ENCODE measurements at places on chromosomes 3 and 15.
A peak's percentile ranks its signal among the peaks of the same experiment; 100 is the strongest.

GRCh38 chr3:57890874-57891273, 117.3 kb upstream of the FLNB start:
- no peak for DNase-seq

- no peak for DNase-seq
Measured at GRCh38 chr3:155889952-155890351, 19.5 kb downstream of the GMPS start.

GRCh38 chr3:3068358-3068881, 41.8 kb downstream of the IL5RA start:
- DNase-seq, result no peak

- DNase-seq, result no peak
Measured at GRCh38 chr3:30655187-30655812, 48.9 kb downstream of the TGFBR2 start.

DNA sequence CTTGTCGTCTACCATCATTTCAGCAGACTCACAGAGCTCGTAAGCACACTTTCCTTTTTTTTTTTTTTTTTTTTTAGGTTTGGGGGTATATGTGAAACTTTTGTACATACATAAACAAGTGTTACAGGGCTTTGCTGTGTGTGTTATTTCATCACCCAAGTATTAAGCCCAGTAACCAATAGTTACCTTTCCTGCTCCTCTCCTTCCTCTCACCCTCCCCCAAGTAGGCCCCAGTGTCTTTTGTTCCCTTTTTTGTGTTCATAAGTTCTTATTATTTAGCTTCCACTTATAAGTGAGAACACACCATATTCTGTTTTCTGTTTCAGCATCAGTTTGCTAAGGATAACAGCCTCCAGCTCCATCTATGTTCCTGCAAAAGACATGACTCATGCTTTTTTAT, 746.8 kb downstream of the GRM7 start:
- no peak for DNase-seq

DNA sequence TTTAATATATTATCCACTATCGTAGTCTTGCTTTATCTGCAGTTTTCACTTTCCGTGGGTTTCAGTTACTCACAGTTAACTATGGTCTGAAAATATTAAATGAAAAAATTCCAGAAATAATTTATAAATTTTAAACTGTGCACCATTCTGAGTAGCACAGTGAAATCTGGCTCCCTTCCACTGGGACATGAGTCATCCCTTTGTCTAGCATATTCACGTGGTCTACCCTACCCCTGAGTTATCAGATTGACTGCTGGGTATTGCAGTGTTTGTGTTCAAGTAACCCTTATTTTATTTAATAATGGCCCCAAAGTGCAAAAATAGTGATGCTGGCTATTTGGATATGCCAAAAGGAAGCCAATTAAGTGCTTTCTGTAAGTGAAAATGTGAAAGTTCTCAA, 539.5 kb upstream of the AGTR1 start:
- no peak for DNase-seq

- DNase-seq, result no peak
Measured at GRCh38 chr3:186921578-186921977, 8.7 kb upstream of the ST6GAL1 start.

GRCh38 chr3:160099834-160100233, 111.2 kb downstream of the IL12A start:
- DNase-seq, result no peak

DNA sequence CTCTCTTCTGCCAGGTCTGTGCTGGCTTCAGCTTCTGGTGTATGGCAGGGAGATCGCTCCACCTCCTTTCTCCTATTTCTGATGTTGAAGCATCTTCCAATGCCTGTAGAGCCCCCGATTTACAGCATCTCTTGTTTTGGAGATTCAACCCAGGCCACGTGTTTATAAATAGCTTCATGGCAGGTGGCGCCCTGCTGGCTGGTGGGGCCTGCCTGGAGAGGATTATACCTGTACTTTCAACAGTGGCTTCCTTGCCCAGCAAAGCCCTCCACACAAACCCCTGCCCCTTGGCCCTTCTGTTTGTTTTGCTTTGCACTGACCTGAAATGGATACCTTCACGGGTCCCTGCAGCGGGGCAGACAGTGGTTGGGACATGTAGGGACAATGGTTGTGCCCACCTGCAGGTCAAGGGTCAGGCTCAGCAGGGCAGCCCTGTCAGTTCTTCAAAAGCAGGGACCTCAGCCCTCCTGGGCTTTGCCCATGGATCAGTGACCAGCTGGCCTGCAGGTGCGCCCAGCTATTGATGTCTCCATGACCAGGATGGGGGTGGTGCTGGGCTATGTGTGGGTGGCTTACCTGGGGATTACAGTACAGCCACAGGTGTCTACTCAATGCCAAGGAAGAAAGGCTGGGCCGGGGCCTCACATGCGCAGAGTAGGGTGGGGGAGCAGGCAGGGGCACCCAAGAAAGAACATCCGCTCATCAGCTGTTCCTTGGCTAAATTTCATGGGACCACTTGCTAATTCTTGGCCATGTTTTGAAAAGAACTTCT, 112.7 kb upstream of the PRR23C start:
- DNase-seq, result no peak

- no peak for DNase-seq
Measured at GRCh38 chr3:63980830-63981498, 42.3 kb downstream of the PSMD6 start.

DNA sequence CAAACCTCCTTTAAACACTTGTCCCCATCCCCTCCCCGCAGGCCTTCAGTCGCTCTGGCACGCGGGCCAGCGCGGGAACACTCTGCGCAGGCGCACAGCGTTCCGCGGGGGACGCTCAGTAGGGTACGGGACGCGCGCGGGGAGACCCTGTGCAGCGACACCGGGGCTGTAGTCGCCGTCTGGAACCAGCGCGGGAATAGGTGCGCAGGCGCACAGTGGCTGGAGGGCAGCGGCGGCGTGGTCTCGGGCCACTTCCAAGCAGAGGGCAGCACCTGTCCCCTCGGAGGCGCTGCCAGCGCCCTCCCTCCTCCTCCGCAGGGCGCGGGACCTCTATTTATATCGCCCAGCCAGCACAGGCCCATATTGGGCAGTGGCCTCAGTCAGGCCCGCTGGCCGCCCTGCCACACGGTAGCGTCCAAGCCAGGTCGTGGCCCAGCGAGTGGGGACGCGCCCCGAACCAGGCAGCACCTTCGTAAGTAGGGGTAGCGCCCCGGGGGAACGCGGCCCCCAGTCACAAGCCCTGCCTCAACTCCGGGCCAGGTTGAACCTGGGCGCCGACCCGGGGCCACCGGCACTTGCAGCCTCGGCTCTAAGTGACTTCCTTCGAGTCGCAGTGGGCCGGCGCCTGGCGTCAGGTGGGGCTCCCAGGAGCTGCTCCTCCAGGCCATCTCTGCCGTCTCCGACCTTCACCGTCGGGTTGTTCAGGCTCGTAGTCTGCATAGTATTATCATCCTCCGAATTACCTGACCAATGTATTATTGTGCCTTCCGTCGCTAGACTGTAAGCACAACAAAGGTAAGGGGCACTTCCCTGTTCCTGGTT, at the start of gene KBTBD12:
KBTBD12 (plus strand) TSS at position 118 of the 822 bp plus-strand sequence. CDS start 7,830 bp downstream, outside the sequence.
- DNase-seq, result peak; percentile 89

- no peak for DNase-seq
Measured at GRCh38 chr3:80750637-80751036, 982.8 kb upstream of the ROBO1 start.

DNA sequence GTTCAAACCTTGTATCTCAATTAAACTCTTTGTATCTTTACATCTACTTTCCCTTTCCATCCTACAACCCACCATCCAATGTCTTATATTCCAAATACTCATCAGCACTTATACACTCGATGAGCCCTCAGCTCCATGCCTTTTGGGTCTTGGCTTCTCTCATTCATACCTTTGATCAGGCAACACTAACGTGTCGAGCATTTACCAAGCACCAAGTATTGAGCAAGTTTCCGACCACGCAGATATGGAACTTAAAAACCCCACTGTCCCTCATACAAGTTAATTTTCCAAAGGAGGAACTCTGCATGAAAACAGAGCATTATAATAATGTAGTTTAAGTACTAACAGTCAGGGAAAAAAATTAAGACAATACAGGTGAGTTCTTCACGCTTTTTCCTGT, 102.8 kb downstream of the IL1RAP start:
- DNase-seq, result no peak

- DNase-seq, result no peak
Measured at GRCh38 chr3:197189623-197190022, 108.8 kb downstream of the DLG1 start.

- DNase-seq, result no peak
Measured at GRCh38 chr3:179266701-179267211, 15.8 kb upstream of the KCNMB3 start.

GRCh38 chr3:139561959-139562676, 22.6 kb upstream of the RBP1 start:
- no peak for DNase-seq

DNA sequence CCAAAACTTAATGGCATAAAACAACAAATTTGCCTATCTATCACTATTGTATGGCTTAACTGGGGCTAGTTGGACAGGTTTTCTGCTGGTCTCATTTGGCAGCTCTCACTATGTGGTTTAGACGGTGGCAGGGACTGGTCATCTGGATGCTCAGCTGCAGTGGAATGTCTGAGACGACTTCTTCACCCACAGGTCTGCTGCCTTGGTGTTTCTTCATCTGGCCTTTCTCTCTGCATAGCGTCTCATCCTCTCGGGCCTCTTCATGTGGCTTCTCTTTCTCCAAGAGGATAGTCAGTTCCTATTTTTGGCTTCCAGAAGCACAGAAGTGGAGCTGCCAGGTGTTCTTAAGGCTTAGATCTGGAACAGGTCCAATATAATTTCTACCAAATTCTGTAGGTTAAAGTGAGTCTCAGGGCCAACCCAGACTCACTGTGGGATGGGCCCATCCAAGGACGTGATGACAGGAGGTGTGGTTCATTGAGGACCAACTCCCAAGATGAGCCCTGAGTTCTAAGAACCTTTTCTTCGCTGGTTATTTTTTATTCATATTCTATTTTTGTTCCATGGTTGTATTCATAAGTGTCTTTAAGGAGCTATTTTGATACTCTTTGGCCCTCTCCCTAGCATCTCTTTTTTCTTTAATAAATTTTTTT, 18.6 kb downstream of the UBE2Q2 start:
- DNase-seq, result no peak

- DNase-seq, result no peak
Measured at GRCh38 chr15:31481142-31481541, 154.5 kb downstream of the KLF13 start.

- DNase-seq, result no peak
Measured at GRCh38 chr15:75182187-75183131, 19.2 kb upstream of the C15orf39 start.

- no peak for DNase-seq
Measured at GRCh38 chr3:88195951-88196434, 46.2 kb downstream of the C3orf38 start.

GRCh38 chr3:69282181-69282580, 103.7 kb downstream of the FRMD4B start:
- no peak for DNase-seq

- DNase-seq, result no peak
Measured at GRCh38 chr15:81146006-81146405, 11.9 kb downstream of the CFAP161 start.

DNA sequence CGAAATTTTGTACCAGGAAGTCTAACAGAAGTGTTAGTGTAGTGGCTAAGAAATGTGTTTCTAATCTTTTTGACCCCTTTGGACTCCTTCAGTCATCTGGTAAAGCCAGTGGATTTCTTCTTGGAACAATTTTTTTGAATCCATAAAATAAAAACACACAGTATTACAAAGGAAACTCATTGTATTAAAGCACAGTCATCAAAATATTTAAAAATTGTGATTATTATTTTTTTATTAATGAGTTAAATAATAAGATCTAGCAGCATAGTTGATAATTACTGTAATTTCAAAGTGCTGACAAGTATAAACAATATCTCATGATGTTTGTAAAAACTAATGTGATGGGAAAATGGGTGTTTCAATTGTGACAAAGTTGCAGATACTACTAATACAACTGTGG, 72.2 kb upstream of the LRRC3B start:
- no peak for DNase-seq

GRCh38 chr3:98512576-98512975, 10.1 kb downstream of the CLDND1 start:
- DNase-seq, result no peak

- DNase-seq, result no peak
Measured at GRCh38 chr15:39798382-39798781, 15.7 kb upstream of the FSIP1 start.

- DNase-seq, result peak; percentile 85
Measured at GRCh38 chr3:194133661-194134230, 2.2 kb upstream of the HES1 start.

GRCh38 chr3:115226844-115227445, 79.9 kb upstream of the ZBTB20 start:
- DNase-seq, result no peak

GRCh38 chr3:172135820-172136219, 96.4 kb downstream of the FNDC3B start:
- no peak for DNase-seq

- no peak for DNase-seq
Measured at GRCh38 chr3:47098910-47099309, 65.0 kb downstream of the SETD2 start.

DNA sequence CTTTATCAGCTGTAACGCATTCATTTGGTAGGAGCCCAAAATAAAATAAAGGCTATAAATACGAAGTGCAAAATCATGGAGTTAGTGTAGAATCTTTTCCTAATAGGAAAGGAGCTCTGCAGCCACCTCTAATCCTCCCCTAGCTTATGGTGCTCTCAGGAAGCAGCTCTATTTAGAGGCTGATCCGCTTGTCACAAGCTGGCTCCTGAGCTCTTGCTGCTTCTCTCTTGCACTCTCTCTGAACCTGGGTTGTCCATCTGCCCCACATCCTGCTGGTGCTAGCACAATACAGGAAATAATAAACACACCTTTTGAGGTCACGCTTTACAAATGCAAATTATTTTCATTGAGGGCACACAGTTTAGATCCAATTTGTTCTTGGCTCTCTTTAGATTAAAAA, 37.3 kb upstream of the BFSP2 start:
- no peak for DNase-seq

GRCh38 chr3:197674741-197675562, 61.8 kb downstream of the RUBCN start:
- DNase-seq, result no peak

GRCh38 chr3:135155228-135155627, 360.2 kb downstream of the EPHB1 start:
- no peak for DNase-seq

- DNase-seq, result no peak
Measured at GRCh38 chr3:81716870-81717509, 44.5 kb downstream of the GBE1 start.

- no peak for DNase-seq
Measured at GRCh38 chr3:123679712-123680386, 95.0 kb upstream of the HACD2 start.

- no peak for DNase-seq
Measured at GRCh38 chr3:19093084-19093483, 55.2 kb upstream of the KCNH8 start.

GRCh38 chr15:96553931-96554330, 223.4 kb downstream of the NR2F2 start:
- DNase-seq, result no peak

All from cardiac septum (tissue), 1 donor.